ENCODE measurements at places on chromosomes 2 and 18.
A peak's percentile ranks its signal among the peaks of the same experiment; 100 is the strongest.

DNA sequence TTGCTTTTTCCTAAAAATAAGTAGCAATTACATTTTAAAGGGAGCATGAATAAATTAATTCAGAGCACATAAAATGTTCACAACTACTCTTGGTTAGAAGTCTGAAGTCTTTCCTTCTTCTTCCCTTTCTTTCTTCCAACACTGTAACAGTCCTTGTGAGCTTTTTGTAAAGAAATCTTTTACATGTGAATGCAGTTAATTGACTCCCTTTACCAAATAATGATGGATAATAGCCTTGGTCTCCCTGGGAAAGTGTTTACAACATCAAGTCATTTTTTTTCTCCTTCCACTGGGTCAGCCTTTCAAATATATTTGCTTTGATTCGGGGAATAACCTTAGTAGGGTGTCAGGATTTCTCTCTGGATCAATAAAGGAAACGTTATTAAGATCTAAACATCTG lies 39.1 kb downstream of the CALCRL start:
- no peak for DNase-seq

- peak; percentile 99 for DNase-seq
Measured at GRCh38 chr2:227406177-227407031, 18.7 kb upstream of the SCYGR1 start.

GRCh38 chr2:229403296-229403695 lies 132.2 kb upstream of the PID1 start:
- DNase-seq: no peak

- DNase-seq: no peak
Measured at GRCh38 chr2:225009768-225010167, 32.5 kb downstream of the DOCK10 start.

DNA sequence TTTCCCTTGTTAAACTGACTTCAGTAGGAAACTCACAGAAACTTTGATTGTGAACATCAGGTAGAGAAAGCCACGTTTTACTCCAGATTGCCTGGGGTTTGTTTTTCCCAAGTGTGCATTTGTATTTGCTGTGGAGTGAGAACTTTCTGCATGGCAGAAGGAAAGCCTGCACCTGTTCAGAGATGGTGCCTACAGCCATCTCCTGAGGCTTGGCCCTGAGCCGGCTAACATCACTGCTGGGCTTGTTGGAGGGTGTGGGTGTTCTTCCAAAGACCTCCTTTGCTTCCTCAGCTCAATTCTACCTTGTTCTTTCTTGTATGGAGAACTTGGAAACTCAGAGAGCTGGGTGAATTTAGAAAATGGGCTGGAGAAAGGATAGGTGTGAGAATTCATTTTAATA lies 16.1 kb downstream of the KCNS3 start:
- no peak for DNase-seq

GRCh38 chr2:65957454-65957853 lies 477.5 kb upstream of the MEIS1 start:
- DNase-seq: no peak

DNA sequence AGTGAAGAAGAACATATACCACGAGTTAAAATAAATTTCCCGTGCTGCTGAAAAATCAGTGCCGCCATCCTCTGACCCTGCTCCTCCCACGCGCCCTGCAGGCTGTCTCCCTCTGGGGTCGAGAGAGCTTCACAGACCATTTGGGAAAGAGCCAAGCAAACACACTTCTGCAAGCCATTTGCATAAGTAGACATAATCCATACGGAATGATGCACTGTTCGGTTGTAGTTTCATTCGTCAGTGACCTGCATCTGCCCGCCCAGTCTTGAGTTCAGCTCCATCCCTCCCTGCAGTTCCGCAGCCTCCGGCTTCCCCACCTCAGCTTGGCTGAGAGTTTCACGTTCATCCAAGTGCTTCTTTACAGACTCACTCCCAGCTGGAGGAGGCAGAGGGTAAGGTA lies 69.6 kb downstream of the TRAPPC12 start:
- peak; percentile 35 for DNase-seq

DNA sequence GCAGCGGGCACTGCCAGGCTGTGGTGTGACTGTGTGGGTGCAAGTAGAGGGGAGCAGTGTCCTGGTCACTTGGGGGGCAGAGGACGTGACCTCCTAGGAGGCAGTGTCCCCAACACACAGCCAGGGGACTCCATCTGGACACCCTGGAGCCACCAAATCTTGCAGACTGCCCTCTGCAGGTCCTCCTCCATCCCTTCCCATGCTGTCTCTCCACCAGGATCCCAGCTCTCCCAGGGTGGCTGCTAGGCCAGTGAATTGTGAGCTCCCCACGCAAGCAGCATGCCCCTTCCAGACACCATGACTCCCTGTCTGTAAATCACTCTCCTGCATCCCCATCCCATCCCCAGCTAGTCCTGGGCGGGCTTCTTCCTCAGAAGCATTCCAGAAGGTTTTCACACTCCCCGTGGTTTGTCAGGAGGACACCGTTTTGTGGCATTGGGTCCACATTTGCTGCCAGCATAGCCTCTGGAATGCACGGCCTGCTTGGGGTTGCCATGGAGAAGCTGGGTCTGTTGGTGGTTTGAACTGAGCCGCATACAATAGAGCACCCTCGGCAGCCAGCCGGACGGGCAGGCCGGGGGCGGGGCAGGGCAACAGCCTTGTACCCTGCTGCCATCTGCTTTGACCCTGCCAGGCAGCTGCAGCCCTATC lies 210.7 kb downstream of the KLHL29 start:
- DNase-seq: peak; percentile 82

GRCh38 chr18:73827801-73828200 lies 319.8 kb downstream of the FBXO15 start:
- no peak for DNase-seq

GRCh38 chr2:110991911-110992310 lies 128.8 kb upstream of the BCL2L11 start:
- no peak for DNase-seq

- DNase-seq: no peak
Measured at GRCh38 chr2:236547725-236548124, 21.9 kb upstream of the ACKR3 start.

GRCh38 chr2:63078852-63079606 lies 28.4 kb downstream of the OTX1 start:
- no peak for DNase-seq

- peak; percentile 0 for DNase-seq
Measured at GRCh38 chr2:116810645-116811044, 1003.8 kb upstream of the DDX18 start.

DNA sequence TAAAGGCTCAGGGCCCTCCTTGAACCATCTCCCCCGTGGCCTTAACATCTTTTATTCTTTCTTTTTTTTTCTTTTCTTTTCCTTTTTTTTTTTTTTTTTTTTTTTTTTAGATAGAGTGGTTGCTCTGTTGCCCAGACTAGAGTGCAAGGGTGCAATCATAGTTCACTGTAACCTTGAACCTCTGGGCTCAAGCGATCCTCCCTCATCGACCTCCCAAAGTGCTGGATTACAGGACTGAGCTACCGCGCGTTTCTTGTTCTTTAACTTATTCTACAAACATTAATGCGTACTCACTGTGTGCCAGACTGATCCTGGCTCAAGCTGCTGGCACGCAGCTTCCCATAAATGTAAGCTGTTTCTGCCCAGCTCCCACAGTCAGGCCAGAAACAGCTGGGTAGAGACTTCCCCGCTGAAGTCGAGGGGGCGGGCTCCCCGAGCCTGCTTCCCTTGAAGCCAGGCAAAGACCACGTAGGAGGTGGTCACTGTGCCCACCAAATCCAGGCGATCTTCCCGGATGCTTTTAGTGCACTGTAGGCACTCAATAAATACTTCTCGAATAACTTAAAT lies 29.2 kb upstream of the ATP6V1B1 start:
- no peak for DNase-seq

DNA sequence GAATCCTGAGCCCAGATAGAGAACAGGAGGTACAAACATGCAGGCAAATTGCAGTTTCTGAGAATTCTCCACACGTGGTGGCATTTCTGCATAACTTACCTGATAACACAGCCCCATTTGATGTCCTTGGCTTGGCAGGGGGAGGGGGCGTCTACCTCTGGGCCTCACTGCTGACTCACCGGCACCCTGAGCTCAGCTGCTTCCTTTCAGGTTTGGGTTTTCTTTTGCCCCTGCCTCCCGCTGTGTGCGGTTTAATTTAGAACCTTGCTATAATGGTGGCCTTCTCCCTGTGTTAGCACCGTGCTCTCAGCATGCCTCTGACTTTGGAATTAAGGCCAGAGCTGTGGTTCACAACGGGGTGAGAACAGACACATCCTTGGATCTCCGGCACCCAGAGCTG lies 4.4 kb downstream of the CTIF start:
- peak; percentile 31 for DNase-seq

DNA sequence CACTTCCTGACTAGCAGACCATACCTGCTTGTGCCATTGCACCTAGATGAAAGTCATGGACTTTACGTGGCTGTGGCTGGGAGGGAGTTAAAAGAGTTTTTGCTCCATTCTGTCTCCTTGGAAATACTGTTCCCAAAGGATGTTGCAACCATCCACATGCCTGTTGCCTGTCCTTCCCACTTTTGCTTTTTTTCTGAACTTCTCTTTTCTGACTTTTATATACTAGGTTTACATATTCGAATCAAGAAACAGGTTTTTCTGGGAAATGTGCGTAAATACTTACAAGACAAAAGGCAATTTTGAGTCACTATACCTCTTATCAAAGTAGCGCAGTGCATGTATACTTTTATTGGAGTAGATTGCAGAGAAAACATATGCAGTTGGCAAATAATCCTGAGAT lies 244.8 kb downstream of the PRKCE start:
- DNase-seq: no peak

DNA sequence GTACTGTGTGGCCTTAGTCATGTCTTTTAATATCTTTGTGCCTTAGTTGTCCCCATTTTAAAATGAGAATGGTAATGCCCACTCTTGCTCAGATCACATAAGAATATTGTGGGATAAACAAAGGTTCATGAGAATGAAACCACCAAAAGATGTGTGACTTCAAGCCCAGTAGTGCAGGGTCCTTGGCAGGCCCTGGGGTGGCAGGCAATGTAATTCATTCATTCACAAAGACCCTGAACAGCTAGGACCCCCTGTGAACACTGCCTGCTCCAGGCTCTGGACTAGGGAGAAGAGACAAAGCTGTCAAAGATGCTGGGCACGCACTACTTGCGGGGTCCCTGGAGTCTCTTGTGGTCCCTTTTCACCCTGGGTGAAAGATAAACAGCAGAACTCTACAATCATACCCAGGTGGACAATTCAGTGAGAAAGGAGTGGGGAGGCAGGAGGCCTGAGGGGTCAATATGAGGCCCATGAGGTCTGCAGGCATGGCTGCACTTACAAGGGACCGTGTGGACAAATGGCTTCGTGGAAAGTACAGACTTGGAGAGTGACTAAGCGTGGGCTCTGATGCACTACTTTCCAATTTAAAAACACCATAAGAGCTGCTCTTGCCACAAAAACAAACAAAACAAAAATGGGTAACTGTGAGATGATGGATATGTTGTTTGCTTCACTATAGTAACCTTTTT lies 136.1 kb downstream of the SMAD7 start:
- DNase-seq: no peak

GRCh38 chr18:68121308-68121707 lies 593.6 kb downstream of the TMX3 start:
- peak; percentile 10 for DNase-seq

DNA sequence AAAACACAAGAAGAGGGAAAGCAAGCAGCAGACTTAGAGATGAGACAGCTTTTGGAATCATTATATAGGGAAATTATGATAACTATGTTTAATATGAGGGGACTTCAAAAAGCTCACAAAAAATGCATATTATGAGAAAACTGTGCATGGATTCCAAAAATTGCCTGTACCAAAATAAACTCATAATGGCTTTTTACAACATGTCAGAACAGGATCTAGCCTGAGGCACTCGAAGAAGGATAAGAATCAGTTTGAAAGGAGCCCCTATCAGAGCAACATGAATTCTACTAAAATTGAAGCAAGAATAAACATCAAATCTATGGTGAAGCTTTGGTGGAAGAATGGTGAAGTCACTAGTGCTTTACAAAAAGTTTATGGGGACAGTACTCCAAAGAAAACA lies 187.4 kb downstream of the RDH14 start:
- no peak for DNase-seq

DNA sequence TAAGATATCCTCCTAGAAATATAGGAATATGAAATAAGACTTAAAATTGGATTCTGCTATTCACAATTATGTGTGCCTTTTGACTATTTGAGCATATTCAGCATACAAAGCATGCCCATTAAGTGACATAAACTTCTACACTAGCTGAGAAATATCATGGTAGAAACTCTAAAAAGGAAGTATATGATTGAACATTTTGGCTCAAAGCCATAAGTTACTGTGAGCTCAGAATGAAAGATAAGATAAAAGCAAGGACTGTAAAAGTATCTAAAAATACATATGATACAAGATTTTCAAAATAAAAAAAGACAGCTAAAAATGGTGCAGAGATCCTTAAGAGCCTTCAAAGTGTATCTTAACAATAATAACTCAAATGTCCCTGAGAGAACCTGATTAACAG lies 340.5 kb upstream of the SLC39A10 start:
- no peak for DNase-seq

GRCh38 chr2:156350374-156351142 lies 18.0 kb upstream of the NR4A2 start:
- no peak for DNase-seq

DNA sequence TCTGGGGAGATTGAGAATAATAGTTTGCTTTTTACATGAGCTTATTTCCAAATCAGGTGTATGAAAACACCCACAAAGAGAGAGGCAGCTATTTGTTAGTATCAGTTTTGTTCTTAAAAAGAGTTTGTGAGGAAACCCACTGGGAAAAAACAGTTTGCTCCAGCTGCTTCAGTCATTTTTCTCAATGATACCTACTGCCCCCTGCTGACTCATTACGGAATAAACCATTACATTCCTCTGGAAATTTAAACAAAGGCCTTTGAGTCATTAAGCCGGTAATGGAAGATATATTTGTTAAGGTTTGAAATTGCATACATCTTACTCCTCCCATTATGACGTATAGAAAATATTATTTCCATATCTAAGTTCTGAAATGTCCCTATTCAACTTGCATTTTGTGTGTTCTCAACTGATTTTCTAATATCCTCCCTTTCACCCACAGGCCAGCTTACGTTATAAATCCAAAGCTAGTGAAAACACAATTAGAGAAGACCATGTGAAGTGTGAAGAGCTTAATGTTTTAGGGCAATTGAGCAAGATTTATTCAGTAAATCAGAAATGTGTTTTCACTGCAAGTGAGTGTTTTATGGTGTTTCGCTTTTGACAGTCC lies 761.6 kb downstream of the DSC3 start:
- peak; percentile 69 for DNase-seq

DNA sequence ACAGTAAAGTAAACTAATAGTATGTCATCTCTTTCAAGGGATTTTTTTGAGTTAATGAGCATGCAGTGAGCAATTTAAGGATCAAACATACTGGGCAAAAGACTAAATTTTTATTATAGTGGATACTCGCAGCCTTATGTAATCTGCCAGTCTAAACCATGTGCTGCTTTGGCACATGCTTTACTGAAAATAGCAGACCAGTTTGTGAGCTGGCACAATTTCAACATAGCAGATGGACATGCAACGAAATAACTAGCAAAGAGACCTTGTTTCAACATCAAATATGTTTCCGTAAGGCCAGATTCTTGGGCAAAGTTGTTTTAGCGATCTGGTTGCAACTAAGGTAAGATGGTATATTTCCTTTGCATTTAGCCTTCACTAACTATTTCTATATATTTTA lies 807.3 kb downstream of the NR4A2 start:
- DNase-seq: no peak

- peak; percentile 23 for DNase-seq
Measured at GRCh38 chr18:34918856-34919255, 122.4 kb upstream of the MAPRE2 start.

- no peak for DNase-seq
Measured at GRCh38 chr2:32835148-32835547, 111.6 kb upstream of the LTBP1 start.
